NCI-H526 (cell line): ENCODE measurements at places on chromosomes 3 and 15.

DNA sequence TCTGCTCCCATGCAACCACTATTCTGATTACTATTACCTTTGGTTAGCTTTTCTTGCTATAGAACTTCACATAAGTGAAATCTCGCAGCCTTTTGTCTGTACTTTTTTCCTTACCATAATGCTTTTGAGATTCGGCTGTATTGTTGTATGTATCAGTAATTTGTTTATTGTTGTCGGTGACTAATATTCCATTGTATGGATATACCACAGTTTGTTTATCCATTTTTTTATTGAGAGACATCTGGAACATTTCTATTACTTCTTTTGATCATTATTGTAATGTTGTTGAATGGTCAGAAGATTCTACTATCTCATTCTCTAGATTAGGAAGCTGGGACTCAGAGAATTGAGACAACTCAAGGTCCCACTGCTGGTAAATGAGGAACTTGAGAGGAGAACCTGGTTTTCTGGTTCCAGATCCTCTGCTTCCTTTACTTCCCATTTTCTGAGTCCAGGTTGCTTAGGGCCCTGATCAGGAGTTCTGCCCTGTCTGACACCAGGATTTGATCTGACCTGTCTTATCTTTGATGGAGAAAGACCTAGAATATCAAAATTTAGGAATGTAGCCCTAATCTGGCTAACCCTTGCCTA lies 18.2 kb upstream of the SPTSSB start:
- no peak for DNase-seq

GRCh38 chr15:77414789-77415442 lies 5.0 kb downstream of the PEAK1 start:
- DNase-seq, result no peak

GRCh38 chr3:170622369-170623159 lies 36.7 kb upstream of the SLC7A14 start:
- DNase-seq, result no peak

DNA sequence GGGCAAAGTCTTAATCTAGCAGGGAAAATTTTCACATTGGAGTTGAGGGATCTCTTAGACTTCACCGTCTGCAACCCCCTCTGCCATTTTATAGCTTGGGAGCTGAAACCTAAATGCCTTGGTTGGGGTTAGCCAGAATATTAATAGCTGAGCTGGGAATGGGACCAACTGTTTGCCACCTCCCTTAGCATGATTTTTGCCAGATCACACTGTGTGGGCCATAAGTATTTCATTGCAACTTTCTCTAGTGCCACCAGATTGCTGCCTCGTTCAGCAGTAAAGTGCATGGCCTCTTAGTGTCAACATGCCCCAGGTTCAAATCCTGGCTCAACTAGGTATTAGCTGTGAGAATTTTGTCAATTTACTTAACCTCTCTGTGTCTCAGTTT lies 55.9 kb upstream of the ABHD17C start:
- no peak for DNase-seq

DNA sequence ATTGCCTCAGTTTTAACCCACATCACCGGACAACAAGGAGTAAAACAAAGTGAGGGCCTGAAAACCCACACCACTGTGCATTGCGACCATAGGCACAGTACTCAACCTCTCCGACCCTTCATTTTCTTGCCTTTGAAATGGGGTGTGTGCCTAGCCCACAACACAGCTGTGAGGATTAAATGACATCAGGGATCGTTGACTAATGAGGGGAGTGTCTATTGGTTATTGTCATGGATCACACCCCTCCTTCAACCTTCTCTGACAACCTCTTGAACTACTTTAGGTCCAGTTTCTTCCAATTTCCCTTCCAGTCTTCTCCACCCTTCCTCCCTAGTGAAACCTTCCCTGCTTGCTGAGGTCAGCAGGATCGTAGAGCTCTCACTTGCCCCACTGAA lies 89.5 kb downstream of the HES1 start:
- no peak for DNase-seq

- peak; percentile 72 for DNase-seq
These were observed 14.4 kb downstream of the ATP13A3 start for GRCh38 chr3:194472290-194472920.

DNA sequence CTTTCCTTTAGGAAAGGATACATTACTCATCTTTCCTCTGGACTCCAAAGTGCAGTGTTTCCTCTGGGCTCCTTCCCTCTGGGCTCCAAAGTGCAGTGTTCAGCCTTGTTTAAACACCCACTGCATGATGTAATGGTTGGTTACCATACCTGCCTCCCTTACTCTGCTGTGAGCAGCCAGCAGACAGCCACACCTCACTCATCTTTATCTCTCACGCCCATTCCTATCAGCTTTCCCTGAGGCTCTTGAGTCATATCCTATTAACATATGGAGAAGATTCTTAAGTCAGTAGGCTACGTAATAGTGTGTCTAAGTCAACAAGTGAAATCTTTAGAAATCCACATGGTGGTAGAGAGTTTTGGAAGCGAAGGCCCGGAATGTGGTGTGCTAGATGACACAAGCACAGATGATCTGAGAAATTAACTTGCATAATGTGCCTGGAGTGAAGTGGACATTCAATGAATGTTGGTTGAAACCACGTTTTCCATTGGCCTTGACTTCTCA lies 97.2 kb upstream of the CTNNB1 start:
- no peak for DNase-seq

- no peak for DNase-seq
These were observed 162.5 kb downstream of the TPRG1 start for GRCh38 chr3:189334064-189334920.

GRCh38 chr3:2765002-2765579 lies 345.1 kb downstream of the IL5RA start:
- DNase-seq, result peak; percentile 55

GRCh38 chr15:33729653-33730052 lies 238.6 kb upstream of the CHRM5 start:
- peak; percentile 30 for DNase-seq

- DNase-seq, result no peak
These were observed 112.6 kb upstream of the KBTBD8 start for GRCh38 chr3:66885326-66886000.

DNA sequence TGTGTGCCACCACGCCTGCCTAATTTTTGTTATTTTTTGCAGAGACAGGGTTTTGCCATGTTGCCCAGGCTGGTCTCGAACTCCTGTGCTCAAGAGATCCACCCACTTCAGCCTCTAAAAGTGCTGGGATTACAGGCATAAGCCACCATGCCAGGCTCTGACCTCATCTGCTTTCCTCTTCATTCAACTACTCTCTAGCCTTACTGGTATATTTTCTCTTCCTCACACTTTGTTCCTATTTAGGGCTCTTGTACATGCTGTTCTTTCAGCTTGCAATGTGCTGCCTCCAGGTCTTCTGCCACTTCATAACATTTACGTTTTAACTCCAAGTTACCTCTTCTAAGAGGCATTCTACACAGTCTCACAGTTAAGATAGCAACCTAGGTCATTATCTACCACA lies 34.9 kb downstream of the PIK3CB start:
- no peak for DNase-seq

DNA sequence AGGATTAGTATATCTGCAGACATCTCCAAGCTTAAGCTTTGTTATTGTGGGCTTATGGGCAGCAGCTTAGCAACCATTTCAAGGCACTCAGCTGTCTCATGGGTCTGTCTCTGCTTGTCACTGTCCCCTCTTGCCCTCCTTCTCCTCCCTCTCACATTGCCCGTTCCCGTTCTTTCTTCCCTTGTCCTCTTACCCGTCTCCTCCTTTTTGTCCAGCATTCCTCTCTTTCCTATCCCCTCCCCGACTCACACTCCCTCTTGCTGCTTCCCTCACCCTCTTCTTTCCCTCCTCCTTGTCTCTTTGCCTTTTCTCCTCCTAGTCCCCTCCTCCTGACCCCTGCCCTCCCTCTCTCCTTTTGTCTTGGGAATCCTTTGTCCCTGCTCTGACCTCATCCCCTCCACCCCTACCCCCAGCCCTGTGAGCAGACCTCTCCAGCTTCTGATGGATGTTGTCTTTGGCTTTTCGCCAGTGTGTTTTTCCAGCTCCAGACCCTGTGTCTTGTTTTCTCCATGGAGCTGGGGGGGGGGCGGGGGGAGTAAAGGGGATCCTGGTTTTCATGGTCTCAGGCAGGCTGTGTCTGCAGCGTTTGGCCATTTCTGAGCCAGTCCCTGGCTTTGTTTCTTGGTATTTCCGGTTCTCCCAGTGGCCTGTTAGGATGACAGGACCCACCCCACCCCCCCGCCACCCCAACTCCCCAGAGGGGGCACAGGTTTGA lies 47.9 kb upstream of the TRAK1 start:
- no peak for DNase-seq

DNA sequence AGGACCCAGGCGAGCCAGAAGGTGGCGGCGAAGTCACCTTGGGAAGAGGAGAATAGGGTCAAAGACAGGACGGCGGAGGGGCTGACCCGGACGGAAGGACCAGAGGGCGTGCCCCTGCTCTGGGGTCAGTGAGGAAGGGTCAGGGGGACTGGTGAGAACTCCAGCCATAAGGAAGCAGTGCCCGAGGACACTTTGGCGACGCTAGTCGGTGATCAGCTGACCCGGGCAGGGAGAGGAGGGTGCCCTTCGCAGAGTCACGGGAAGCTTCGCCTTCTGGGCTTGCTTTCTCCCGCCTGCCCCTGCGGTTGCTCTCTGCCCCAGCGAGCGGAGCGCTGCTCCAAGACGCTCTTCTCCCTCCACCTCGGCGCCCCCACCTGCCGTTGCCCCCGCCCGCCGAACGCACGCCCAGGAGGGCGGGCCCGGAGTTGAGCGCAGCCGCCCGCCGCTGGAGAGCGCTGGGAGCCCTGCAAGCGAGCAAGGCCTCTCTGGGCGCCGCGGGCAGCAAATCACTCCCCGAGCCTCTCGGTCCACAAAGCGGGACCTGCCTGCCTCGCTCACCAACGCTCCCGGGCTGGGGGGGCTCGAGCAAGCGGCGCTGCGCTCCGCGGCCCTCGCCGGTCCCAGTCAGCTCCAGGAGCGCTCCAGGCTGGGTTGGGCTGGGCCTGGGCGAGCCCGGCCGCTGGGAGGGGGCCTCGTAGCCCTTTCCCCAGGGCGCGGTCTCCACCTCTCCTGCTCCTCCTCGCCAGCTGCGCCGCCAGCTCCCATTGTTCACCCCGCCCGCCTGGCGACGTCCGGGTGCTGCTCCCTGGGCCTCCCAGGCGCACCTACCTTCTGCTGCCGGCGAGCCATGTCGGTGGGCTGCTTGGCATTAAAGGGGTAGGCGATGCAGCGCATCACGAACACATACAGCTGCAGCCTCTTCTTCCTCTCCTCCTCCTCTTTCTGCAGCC lies 1.2 kb downstream of the CADPS start:
- peak; percentile 59 for DNase-seq

GRCh38 chr3:71585131-71585530 lies 1.6 kb upstream of the FOXP1 start:
- DNase-seq, result peak; percentile 15

DNA sequence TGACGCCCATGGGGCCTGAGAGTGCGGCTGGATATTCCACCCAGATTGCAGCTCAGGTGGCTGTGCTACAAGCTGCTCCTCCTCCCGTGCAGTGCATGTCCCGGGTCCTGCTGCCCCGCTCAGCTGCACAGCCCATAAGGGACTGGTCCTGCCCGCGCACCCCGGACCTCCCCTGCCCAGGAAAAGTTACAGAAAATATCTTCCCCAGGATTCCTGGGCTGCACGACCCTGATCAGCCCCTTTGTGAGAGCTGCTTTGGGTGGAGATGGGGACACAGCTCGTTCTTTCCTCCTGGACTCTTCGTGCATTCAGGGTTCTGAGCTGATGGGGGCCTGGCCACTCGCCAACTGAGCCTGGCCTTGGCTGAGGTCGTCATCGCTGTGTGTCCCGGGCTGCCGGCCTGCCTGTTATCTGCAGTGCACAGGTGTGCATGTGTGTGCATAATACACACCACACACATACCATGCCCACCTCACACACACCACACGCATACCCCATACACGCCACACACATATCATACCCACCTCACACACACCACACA lies 28.8 kb downstream of the APBA2 start:
- DNase-seq, result no peak

DNA sequence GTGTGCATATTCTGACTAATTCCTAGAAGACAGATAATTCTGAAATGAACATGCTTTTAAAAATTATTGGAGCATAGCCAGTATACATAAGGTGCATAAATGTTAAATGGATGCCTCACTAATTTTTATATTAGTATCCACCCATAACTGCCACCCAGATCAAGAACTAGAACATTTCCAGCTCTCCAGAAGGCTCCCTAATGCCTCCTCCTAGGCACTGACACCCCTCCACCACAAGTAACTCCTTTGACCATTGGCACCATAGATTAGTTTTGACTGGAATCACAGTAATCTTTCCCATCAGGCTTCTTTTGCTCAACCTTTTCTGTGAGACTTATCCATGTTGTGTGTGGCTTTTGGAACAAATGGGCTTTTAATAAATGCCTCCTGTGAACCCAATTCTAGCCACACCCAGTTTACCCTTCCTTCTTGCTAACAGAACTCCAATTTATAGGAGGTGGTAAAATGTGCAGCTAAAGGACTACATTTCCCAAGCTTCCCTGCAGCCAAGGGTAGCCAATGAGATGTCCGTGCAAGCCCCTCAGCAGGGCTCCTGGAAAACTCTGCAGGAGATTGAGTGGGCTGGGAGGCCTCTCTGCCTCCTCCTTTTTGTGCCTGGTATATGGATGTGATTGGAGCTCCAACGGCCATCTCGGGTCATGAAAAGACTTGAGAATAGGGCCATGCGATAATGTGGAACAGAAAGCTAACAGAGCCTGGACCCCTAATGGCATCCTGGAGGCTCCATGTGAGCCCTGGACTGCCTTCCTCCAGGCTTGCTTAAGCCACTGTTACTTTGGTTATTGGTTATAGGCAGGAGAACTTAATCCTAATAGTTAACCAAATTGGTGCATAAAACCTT lies 322.6 kb upstream of the TLE3 start:
- no peak for DNase-seq

DNA sequence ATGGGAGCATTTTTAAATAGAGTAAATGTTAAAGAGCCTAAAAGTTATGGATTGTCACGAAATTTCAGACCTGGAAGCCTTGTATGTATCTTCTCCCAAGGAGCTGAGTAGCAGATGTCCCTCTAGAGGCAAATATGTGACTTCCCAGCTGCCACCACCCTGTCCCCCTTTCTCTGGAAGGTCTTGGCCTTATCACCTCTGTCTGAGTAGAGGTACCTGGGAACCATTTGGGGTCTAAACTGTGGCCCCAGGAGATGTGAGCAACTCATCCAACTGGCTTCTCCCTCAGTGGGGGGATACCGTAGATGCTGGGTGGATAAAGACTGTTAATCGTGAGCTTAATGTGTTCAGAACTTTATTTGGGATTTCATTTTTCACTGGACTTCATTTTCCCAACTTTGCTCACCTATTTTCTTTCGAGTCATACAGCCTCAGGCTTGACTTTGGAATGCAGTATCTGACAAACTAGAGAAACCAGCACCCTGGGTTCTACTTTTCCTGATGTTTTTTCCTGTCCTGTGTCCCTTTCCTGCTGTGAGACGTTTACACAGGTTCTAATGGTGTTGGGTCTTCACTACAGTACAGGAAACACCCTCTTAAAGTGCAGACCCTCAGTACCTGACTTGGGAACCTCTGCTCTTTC lies 53.3 kb upstream of the CCR4 start:
- DNase-seq, result no peak

- no peak for DNase-seq
These were observed 22.7 kb upstream of the PAQR5 start for GRCh38 chr15:69275933-69276560.
